ENCODE measurements at places on chromosomes 4 and X.

GRCh38 chr4:13452927-13453579 lies 31.1 kb downstream of the RAB28 start:
- DNase-seq: no peak

DNA sequence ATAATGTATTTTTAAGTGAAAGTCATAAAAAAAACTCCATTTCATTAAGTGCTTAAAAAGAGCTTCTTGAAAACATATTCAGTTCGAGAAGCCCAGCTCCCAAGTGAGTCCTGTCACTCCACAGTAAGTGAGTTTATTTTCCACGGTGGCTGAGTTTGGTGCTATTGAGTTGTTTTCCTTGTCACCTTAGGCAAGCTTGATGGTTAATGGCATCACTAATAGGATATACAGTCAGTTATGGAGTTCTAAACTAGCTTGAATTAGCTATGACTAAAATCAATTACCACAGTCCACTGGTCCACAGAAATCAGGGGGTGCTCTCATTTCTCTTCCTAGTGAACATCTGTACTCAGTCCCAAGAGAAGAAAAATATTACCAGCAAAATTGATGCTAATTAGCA lies 1526.2 kb upstream of the IGFBP7 start:
- DNase-seq: no peak

DNA sequence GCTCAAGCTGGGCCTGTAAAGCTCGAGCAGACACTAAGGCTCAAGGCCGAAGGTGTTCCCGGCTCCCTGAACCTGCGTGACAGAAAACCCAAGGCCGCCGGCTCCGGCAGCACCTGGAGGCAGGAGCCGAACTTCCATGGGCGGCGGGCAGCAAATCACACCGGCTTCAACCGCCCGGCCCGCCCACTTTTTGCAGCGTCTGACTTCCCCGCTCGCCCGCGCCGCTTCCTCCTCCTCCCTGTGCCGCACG lies 940 bp upstream of the NSD2 start:
- DNase-seq: peak; percentile 96

DNA sequence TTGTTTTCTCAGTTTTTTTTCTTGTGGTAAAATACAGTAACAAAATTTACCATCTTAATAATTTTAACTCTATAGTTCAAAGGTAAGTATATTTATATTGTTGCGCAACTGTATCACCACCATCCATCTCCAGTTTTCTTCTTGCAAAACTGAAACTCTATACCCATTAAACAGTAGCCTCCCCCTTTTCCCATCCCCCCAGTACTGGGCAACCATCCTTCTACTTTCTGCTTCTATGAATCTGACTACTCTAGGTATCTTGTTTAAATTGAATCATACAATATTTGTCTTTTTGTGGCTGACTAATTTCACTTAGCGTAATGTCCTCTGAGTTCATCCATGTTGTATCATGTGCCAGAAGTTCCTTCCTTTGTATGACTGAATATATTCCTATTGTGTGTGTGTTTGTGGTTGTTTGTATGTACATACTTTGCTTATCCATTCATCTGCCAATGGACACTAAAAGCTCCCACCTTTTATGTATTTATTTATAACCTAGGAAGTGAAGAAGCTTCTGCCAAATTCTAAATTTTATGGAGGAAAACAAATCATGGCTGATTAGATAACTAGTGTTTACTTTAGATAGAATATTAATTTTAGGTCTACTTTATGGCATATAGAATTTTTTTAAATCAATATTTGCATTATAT lies 10.0 kb downstream of the ABHD18 start:
- no peak for DNase-seq

Measured in mucosa of descending colon (tissue), 3 donors.